NCI-H1105 (cell line): ENCODE measurements at places on chromosomes 16 and 17.

GRCh38 chr17:48378238-48378637 lies 51.8 kb downstream of the SKAP1 start:
- no peak for DNase-seq

DNA sequence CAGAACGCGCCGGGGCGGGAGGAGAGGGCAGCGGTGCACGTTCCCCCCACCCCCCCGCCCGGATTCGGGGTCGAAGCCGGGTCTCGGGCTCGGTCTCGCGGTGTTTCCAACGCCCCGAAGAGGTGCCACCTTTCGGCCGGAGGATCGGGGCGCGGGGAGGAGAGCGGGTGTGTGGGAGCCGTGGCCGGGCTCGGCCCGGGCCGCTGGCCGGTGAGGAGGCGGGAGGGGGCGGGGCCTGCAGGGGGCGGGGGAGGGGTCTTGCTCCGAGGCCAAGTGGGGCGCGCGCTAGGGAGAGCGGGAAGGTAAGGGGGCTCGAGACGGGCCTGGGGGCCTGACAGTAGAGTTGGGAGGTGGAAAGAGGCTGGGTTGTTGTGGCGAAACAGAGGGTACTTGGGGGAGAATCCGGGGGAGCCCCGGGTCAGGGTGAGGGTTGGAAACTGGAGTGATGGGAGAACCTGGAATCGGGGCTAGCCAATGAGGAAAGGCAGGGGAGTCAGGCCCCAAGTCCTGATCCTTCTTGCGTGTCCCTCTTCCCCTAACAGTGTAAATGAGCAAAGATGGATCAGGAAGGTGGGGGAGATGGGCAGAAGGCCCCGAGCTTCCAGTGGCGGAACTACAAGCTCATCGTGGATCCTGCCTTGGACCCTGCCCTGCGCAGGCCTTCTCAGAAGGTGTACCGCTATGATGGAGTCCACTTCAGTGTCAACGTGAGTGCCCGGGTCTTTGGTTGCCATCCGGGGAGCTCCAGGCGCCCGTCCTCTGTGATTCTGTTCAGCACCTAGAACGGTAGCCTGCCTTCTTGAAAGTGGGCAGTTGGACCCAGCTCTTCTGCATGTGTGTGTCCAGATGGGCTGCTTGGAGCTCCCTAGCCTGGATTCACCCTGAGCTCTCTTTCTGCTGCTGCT lies 873 bp downstream of the SETD1A start:
- no peak for DNase-seq

DNA sequence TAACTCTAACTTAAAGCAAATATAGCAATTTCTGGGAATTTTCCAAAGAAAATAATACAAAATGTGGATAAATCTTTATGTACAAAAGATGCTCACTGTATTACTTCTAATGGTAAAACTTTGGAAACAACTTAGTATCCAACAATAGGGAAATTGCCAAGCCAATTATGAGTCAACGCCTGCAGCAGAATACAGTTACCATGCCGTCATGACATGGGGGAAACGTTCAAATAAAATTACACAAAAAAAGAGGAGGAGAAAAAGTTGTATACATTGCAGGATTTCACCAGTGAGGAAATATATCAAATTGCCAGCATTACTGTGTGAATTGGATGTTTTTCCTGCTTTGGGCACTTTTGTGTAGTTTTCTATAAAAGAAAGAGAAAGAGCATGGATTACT lies 469.6 kb downstream of the SOX9 start:
- DNase-seq: no peak

DNA sequence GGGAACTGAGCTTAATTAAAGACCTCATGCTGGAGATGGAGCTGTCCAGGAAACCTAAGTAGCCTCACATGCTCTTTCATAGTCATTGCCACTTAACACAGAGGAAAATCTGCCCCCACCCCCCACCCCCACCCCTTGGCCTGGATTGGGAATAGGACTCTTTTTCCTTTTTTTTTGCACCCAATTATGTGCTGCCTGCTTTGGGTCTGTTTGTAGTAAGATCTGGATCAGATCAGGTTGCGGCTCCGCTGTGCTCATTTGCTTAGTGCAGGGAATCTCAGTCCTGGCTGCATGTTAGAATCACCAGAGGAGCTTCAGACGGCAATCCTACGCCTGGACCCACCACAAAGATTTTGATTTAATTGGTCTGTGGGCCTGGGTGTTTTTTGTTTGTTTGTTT lies 219.0 kb downstream of the UTP18 start:
- DNase-seq: no peak

- no peak for DNase-seq
Observed at GRCh38 chr16:47037396-47037745, 63.9 kb upstream of the DNAJA2 start.

DNA sequence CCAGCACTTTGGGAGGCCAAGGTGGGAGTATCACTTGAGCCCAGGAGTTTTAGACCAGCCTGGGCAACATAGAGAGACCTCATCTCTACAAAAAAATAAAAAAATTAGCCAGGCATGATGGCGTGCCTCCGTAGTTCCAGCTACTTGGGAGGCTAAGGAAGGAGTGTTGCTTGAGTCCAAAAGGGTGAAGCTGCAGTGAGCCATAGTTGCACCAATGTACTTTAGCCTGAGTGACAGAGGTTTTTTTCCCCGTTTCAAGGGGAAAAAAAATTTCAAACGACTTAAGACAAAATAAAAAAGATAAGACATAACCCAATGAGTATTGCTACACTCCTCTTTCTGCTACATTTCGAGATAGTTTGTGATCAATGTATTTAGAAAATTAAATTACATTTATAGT lies 6.8 kb downstream of the DHX8 start:
- DNase-seq: no peak

GRCh38 chr17:32497431-32498205 lies 10.8 kb downstream of the CDK5R1 start:
- DNase-seq: no peak

- DNase-seq: peak; percentile 24
Observed at GRCh38 chr17:1643293-1643998, 2.1 kb downstream of the SCARF1 start.

DNA sequence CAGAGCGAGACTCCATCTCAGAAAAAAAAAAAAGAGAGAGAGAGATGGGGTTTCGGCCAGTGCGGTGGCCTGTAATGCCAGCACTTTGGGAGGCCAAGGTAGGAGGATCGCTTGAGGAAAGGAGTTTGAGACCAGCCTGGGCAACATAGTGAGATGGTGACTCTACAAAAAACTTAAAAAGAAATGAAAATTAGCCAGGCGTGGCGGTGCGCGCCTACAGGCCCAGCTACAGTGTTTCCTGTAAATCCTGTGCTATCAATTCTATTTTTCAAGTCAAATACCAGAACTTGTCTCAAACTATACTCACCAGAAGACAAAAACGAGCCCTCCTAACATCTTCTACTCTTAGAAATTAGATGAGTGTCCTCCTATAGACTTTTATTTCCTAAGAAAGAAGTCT lies 19.3 kb downstream of the UBE2O start:
- DNase-seq: no peak

- no peak for DNase-seq
Observed at GRCh38 chr16:1323296-1324239, 9.9 kb upstream of the BAIAP3 start.

DNA sequence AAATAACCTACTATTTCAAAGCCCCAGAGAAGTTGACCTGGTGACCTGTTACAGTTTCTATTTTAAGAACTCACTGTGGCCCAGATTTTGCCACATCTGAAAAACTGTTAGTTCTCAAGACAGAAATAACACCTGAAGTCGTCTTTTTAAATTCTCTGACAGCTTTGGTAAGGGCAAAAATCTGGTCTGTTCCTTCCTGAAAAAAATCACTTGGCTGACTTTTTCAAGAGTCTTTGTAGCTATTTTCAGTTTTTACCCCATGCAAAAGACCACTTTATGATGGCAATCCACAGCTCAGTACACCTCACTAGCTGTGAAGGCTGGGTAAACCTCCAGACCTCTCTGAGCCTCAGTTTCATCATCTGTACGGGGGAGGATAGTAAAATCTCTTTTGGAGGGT lies 60.7 kb upstream of the SREBF1 start:
- no peak for DNase-seq

DNA sequence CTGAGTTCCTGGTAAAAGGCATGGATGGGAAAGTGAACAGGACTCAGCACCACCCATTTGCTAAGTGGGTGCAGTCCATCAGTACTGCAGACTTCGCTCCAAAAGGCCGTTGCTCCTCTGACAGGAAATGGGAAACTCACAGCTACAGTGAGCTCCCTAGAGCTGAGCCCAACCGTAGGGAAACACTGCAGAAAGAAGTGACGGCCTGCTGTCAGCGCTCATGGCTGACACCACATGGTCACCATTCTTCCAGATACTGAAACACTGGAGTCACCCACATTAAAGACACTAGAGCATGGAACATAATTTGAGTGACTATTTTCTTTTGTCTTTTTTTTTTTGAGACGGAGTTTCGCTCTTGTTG lies 31.9 kb downstream of the UBE2O start:
- DNase-seq: no peak
